ENCODE measurements at places on chromosomes 12 and 14.

- DNase-seq, result no peak
Measured at GRCh38 chr12:31431721-31432240, 105.8 kb upstream of the SINHCAF start.

GRCh38 chr14:34479694-34480093 lies 17.7 kb upstream of the SPTSSA start:
- DNase-seq, result no peak

DNA sequence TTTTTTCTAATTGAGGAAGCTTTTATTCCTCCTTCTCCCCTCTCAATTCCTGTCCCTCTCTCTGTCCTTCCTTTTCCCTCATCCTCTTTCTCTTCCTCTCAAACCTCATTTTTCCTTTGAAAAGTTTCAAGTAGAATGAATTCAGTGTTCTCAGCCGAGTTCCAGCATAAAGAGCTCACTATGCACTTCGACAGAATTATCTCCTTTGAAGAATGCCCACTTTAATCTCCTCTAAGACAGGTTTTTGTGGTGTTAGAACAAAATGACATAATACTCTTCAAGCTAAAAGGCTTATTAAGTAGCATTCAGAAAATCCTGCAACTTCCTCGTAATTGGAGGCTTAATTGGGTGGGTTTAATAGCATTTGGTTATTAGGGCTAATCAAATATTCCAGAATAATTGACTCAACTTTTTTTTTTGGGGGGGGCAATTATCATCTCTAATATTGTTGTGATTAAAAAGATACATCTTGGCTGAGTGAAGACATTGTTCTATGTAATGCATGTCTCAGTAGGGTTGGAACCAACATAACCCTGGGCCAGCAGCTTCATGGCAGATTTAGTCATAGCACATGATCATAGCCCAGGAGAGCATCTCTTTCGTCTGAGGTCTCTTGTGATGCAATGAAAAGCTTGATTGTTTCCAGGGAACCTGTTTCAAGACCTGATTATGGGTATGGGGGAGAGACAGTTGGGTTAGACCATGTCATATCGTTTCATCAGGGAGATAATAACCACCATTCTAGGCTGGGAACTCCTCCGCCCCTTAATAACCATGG lies 25.0 kb upstream of the SLC24A4 start:
- DNase-seq, result no peak

DNA sequence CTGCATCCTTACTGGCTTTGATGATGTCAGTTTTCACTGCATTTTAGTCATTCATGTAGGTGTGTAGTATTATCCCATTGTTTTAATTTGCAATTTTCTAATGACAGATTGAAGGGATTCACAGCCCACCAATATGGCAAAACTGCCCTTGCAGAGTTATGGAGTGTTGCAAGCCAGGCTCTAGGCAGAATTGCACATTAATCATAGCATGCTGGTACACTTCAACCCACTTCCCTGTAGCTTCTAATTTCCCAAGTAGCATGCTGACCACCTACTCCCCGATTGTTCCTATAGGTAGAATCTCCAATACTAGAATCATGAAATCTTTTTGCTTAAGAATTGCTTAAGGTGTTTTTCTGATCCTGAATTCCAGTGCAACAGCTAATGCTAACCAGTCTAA lies 5.2 kb upstream of the RNASE6 start:
- no peak for DNase-seq

GRCh38 chr12:122889761-122890520 lies 6.0 kb downstream of the VPS37B start:
- no peak for DNase-seq

DNA sequence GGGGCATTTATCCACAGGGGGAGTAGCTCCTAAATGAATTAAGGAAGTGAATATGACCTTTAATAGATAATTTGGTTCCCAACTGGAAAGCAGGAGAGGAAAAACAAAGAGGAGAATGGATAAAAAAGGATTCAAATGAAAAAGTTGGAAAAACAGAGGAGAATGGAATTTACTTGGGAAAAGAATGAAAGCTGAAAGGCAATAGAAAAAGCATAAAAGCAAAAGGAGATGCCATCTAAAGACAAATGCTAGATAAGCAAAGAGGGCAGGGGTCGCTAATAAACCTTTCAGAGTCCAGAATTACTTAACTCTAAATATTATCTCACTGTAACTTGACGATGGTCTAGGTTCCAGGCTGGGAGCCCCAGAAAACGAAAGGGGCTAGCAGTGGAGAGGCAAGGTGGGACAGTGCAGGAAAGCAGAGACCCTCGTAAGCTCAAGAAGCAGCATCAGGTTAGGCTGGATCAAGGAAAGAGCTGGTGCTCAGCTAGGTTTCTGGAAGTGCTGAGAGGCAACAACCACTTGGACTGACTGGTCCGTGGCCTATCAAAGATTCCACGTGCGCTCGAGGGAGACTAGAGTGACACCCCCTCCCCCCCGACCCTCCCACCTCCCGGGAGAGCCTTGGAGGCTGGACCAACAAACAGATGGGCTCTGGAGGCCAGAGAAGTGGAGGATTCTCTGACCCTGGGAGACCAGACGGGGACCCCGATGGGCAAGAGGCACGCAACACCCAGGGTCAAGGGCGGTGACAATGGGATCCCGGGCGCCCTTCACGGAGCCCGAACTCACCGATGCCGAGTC lies 1.2 kb downstream of the SLC2A13 start:
- DNase-seq, result no peak

GRCh38 chr14:62162998-62163589 lies 400.9 kb downstream of the SNAPC1 start:
- DNase-seq, result no peak

- no peak for DNase-seq
Measured at GRCh38 chr12:27472604-27473003, 26.1 kb downstream of the SMCO2 start.

GRCh38 chr14:20667957-20668356 lies 16.4 kb upstream of the RNASE4 start:
- no peak for DNase-seq

DNA sequence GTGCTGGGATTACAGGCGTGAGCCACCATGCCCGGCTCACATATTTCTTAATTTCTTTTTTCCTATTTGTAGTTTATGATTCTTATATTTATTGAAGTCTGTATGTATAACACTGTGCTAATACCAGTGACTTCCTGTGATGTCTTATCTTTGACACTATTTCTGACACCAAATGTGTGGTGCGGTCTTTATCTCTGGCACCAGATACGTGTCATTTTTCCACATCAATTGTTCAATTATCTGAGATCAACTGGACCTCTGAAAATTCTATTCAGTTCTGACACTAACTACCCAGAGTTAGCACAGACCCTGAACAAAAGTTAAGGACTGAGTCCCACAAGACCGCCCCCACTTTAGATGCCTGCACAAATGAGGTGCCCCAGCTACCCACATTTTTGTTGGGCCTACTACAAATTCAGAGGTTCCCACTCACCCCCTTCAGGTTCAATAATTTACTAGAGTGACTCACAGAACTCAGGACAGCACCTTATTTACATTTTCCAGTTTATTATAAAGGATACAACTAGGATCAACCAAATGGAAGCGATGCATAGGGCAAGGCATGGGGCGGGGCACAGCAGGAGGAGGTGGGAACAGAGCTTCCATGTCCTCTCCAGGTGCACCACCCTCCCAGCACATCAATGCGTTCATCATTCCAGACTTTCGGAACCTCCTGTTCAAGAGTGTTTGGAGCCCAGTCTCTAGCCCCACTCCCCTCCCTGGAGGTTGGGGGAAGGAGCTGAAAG lies 11.6 kb upstream of the SRSF9 start:
- no peak for DNase-seq

DNA sequence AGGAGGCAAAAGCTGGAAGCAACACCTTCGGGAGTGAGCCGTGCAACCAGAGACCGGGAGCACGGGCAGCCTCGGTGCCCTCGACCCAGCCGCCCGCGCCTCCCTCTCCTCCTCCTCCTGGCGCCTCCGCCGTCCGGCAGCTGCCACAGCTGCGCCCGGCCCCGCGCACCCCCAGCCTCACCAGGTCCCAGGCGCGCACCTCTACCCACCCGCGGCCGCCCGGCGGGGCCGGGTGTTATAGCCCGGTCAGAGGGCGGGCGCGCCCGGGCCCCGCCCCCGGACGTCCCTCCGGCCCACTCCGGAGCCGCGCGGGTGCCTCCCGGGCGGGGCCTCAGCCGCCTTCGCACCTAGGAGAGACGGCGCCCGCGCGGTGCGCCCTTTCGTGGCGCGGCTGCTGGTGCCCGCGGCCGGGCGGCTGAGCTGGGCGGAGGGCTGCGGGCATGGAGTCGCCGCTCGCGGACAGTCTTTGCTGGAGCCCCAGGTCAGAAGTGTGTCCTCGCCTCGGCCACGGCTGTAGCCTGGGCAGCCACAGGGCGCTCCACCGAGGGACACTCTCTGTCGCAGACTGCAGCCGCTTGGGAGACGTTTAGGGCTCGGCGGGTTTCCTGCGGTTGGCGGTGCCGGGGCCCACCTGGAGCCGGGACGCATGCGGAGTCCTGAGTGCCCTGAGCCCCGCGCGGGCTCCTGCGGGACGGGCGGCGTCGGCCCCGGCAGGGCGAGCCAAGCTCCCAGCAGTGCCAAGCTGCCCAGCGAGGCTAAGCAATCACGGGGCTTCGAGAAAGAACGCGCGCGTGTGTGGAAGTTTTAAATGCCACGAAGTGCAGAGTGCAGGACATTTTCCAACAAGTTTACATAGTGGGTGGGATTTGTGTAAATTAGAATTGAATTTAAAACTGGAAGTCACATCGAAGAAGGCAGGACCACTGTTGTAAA lies at the start of gene CPM:
CPM (minus strand) TSS at position 211 of the 933 bp plus-strand sequence. CDS start 334 bp downstream, outside the sequence.
- peak; percentile 58 for DNase-seq

GRCh38 chr12:87467936-87468335 lies 561.3 kb downstream of the C12orf50 start:
- DNase-seq, result no peak

DNA sequence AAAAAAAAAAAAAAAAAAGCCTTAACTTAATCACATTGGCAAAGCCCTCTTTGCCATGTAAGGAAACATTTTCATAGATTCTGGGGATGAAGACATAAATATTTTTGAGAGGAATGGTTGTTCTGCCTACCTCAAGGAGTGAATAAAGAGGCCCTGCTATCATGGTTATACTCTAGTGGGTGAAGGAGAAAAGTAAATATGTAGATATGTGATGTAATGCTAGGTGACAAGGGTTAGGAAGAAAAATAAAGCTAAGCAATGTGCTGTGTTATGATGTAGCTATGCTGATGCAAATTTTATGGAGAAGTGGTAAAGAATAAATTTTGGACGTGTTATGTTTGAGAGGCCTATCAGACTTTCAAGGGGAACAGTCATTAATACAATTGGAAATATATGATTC lies 80.1 kb upstream of the DUSP6 start:
- DNase-seq, result no peak

DNA sequence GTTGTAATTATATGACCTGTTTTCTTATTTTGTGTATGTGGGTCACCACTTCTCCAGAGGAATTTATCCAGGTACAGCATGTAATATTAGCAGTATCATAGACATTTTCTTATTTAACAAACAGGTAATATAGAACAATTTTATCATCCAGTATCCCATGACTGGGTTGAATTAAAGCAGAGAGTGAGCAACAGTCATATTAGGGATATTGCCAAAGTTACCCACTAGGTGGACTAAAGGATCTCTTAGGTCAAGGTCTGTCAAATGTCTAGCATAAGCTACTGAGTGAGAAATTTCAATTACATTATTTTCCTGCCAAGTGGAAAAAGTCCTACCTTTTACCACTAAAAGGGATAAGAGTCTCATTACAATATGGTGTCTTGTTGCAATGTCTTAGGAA lies 62.1 kb upstream of the TRIM9 start:
- DNase-seq, result no peak

- DNase-seq, result no peak
Measured at GRCh38 chr14:102584871-102585869, 7.3 kb upstream of the RCOR1 start.

DNA sequence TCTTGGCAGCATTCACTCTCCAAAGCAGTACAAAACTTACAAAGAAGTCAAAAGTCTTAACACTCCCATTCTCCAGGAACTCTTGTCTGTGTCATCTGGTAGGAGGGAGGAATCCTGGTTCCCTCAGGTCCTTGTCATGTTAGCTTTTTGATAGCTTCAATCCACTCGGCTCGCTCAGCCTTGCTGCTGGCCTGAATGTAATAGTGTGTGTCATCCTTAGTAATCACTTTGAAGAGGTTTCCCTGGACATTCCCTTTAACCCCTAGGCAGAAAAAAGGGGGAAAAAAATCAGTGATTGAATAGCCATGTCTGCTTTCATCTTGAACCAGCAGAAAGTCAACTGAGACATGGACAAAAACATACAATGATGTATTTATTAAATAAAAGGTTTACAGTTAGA lies 24.8 kb downstream of the PLEK2 start:
- DNase-seq, result no peak

GRCh38 chr12:40957417-40957816 lies 230.7 kb upstream of the PDZRN4 start:
- no peak for DNase-seq

- DNase-seq, result no peak
Measured at GRCh38 chr14:23555533-23555881, 564 bp upstream of the THTPA start.

- peak; percentile 87 for DNase-seq
Measured at GRCh38 chr12:121240484-121241101, 30.7 kb downstream of the P2RX4 start.

- DNase-seq, result no peak
Measured at GRCh38 chr14:22657861-22658260, 13.7 kb upstream of the OR6J1 start.

DNA sequence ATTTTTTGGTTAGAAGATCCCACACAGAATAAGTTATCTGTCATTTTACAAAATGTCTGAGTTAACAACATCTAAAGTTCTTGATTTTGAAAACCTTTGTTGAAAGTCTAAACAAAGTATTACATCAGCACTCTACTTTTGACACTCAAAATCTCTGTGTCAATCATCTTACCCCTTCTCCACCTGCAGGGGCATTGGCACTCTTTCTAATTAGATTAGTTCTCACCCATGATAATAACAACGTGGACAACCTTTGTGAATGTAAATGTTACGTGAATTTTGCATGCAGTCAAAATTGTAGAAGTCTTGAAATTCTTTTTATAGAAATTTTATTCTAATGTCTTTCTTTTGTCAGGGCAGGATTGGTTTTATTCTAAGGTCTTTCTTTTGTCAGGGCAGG lies 33.5 kb upstream of the PPFIA2 start:
- no peak for DNase-seq

DNA sequence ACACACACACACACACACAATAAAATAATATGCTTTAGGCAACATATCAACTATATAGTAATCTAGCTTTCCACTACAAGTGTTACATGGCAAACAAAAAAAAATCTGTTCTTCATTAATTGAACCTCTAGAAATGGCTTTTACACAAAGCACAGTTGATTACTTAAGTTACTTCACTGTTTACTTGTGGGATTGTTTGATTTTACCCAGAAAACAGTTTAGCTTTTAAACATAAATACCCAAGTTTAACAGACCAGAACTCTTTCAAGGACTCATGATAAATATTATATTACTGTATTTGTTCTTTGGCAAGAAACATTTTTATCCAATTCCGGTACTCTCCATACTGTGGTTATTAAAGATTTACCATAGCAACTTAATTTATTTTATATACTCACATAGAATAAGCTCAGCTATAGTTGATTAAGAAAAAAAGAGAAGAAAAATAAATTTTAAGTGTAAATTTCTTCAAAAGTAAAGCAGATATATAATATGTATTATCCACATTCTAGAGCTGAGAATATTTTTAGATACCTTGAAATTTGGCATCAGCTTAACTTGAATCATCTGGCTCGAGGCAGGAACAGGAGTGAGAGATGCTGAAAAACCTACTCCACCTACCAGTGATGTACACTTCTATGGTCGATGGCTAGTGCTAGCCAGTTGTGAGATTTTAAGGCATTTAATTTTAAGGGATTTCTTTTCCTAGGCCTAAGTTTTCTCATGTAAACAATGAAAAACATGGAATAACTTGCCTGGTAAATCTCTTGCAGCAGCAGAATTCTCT lies 126.0 kb downstream of the BTG1 start:
- no peak for DNase-seq

- no peak for DNase-seq
Measured at GRCh38 chr12:88241862-88242570, 99.9 kb downstream of the TMTC3 start.

Data from activated CD4-positive, alpha-beta T cell treated with anti-CD3 and anti-CD28 coated beads, Interleukin-2, amount 50 U/mL, for 4 hours (primary cell).